ENCODE measurements at places on chromosomes 13 and 19. TPM values are rescaled to one million over a fixed set of nuclear protein-coding genes. Genes with fewer than 3 reads are reported as not detected.
A peak's percentile ranks its signal among the peaks of the same experiment; 100 is the strongest.

The SYT5 gene
- 3.2 TPM for total RNA-seq

DNA sequence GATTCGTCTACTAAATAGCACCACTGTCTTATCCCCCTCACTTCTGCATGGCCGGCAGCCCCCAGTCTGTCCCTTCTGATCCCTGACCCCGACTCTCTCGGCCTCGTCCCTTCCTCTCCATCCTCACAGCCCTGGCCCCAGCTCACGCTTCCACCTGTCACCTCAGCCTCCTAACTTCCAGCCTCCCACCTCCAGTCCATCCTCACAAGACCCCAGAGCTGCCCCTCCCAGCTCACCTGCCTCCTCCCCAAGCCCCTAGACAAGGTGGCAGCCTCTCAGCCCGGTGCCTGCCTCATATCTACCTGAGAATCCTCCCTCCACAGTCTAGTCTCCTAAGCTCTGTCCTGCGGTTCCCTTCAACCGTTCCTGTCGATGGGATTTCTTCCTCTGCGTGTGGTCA is 10.0 kb downstream of the KCNC3 start:
- no peak overlapping the region for H3K4me3 ChIP-seq
- no peaks in the 10 kb centered on the region for H3K36me3 ChIP-seq
- no peaks in the 10 kb centered on the region for H3K4me1 ChIP-seq
- DNase-seq: no peak

The IFNL4 gene
- total RNA-seq: not detected

The FBN3 gene
- total RNA-seq: not detected

The C19orf25 gene
- 27.3 TPM for total RNA-seq

GRCh38 chr13:46982856-46983582 is 86.2 kb upstream of the HTR2A start:
- no peaks in the 10 kb centered on the region for H3K4me1 ChIP-seq
- H3K36me3 ChIP-seq: no peaks in the 10 kb centered on the region
- H3K27me3 ChIP-seq: no peaks in the 10 kb centered on the region
- DNase-seq: no peak
- no peak overlapping the region for H3K27ac ChIP-seq

The JUND gene
- total RNA-seq: 418 TPM

- no peaks in the 10 kb centered on the region for H3K36me3 ChIP-seq
- H3K27me3 ChIP-seq: no peaks in the 10 kb centered on the region
- no peak overlapping the region for H3K27ac ChIP-seq
- no peak overlapping the region for H3K4me3 ChIP-seq
- DNase-seq: no peak
These were observed 115.4 kb downstream of the ITGBL1 start for GRCh38 chr13:101567841-101568240.

GRCh38 chr13:29498426-29499040 is 97.0 kb downstream of the SLC7A1 start:
- no peak for DNase-seq
- no peak overlapping the region for H3K27ac ChIP-seq
- no peaks in the 10 kb centered on the region for H3K36me3 ChIP-seq
- H3K4me3 ChIP-seq: no peak overlapping the region

DNA sequence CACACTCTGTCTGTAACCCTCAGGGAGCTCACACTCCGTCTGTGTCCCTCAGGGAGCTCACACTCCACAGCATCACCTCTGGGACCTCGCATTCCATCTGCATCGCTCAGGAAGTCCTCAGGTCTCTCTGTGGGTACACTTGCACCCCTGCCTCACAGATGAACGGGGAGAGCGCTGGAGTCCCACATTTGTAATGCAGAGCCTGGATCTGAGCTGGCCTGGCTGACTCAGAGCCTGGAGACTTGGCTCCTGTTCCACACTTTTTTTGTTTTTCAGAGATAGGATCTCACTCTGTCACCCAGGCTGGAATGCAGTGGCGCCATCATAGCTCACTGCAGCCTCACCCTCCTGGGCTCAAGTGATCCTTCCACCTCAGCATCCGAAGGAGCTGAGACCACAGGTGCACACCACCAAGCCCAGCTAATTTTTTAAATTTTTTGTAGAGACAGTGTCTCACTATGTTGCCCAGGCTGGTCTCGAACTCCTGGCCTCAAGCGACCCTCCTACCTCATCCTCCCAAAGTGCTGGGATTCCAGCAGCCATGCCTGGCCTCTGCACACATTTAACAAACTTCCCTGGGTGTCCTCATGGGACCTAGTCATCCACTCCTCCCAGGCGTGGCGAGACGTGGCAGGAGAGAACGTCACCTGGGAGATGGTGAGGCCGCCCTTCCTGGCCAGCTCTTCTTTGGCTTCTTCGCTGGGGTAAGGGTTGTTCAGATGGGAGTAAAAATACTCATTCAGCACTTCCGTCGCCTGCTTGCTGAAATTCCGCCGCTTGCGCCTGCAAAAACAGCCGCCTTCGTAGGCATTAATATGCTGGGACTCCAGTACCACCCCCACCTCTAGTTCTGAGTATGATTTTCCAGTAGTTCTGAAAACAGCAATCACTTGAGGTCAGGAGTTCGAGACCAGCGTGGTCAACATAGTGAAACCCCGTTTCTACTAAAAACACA is 31.0 kb downstream of the CILP2 start:
- no peaks in the 10 kb centered on the region for H3K36me3 ChIP-seq
- no peak overlapping the region for H3K4me3 ChIP-seq
- no peaks in the 10 kb centered on the region for H3K27me3 ChIP-seq
- no peak for DNase-seq

DNA sequence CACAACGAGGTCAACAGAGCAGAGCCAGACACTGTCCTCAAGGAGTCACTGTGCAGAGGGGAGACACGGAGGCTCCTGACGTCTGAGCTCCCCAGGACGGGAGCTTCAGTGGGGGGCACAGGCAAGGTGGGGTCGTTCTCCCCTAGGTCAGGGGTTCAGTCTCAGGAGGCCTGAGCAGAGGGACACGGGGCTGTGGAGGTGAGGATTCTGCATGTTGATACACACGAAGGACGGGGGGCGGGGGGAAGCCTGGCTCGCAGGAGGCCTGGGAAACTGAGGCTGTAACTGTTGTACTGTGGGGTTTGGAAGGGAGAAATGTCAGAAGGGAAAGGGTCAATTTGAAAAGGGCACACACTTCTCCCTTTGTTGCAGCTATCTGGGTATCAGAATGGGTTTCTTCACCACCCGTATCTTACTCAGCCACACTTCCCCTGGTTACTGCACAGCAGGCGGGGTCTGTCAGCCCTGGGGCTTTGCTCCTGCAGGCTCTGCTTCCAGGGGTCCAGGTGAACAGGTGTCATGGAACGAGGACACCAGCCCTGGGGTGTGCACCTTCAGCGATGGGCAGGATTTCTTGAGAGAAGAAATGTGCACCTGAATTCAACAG is 748 bp upstream of the SIGLEC8 start:
- no peak overlapping the region for H3K27ac ChIP-seq
- no peaks in the 10 kb centered on the region for H3K36me3 ChIP-seq
- no peak overlapping the region for H3K4me3 ChIP-seq

DNA sequence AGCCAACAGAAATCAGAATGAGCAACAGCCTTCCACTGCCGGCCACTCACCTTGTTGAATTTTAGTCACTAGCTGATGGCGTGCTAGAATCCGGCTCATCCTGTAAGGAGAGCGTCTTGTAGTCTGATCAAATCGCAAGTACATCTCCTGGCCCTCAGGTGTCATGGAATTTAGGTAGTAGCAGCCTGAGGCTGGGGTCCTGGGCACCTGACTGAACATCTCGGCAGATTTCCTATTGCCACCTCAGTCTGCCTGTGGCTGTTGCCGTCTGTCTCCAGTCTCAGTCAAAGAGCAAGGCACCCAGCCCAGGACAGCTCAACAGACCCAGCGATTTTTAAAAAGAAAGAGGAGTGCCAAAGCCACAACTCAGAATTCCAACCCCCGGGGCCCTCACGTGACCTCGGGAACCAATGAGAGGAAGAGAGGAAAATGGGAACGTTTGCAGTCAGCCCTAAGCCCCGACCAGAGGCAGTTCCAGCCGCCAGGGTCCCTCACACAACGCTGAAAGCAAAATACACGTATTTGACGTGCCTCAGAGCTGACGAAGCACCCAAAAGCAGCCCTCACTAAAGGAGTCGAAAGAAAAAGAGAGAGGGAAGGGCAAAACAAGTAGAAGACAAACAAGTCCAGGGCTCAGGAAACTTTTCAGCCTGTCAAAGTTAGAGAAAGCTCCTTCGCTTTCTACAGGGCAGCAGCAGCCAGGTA is at the start of gene STARD13:
Gene STARD13, minus strand, starts transcription at position 336 of the 705 bp plus-strand sequence. Its CDS starts 117 bp downstream, at position 219.
- peak within 1 kb of the TSS; percentile 44 for H3K4me3 ChIP-seq
- peaks cover 4% of the 10 kb centered on the region for H3K4me1 ChIP-seq
- peak within 1 kb of the TSS; percentile 87 for H3K27ac ChIP-seq
- no peaks in the 10 kb centered on the region for H3K36me3 ChIP-seq
- H3K27me3 ChIP-seq: no peaks in the 10 kb centered on the region
- DNase-seq: peak; percentile 97

The ZFP28 gene
- total RNA-seq: 2.1 TPM

GRCh38 chr13:92459306-92459705 is 767.3 kb upstream of the GPC6 start:
- DNase-seq: no peak
- no peaks in the 10 kb centered on the region for H3K36me3 ChIP-seq
- no peaks in the 10 kb centered on the region for H3K4me1 ChIP-seq
- H3K4me3 ChIP-seq: no peak overlapping the region
- no peak overlapping the region for H3K27ac ChIP-seq

GRCh38 chr13:95246292-95247082 is 54.8 kb downstream of the ABCC4 start:
- H3K4me3 ChIP-seq: no peak overlapping the region
- DNase-seq: no peak
- no peak overlapping the region for H3K27ac ChIP-seq
- H3K4me1 ChIP-seq: peaks cover 5% of the 10 kb centered on the region

DNA sequence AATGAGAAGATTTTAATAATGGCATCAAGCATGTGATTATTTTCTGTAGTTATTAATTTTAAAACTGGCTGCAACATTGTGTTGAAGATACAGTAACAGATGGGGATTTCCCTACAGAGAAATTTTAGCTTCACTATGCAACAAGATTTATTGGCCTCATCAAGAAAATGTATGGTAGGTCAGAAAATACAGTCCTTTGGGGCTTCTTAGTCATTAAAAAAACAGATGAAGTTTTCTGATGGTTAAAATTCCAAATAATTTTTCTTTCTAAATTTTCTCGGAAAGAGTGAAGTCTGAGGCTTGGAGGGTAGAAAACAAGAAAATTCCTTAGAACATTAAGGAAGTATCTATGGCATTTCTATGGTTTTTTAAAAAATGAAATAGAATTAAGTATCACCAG is 1790.8 kb upstream of the PCDH20 start:
- no peak overlapping the region for H3K27ac ChIP-seq
- H3K4me1 ChIP-seq: no peaks in the 10 kb centered on the region
- DNase-seq: no peak
- H3K27me3 ChIP-seq: no peaks in the 10 kb centered on the region
- H3K4me3 ChIP-seq: no peak overlapping the region

The TBC1D4 gene
- total RNA-seq: 16.7 TPM

DNA sequence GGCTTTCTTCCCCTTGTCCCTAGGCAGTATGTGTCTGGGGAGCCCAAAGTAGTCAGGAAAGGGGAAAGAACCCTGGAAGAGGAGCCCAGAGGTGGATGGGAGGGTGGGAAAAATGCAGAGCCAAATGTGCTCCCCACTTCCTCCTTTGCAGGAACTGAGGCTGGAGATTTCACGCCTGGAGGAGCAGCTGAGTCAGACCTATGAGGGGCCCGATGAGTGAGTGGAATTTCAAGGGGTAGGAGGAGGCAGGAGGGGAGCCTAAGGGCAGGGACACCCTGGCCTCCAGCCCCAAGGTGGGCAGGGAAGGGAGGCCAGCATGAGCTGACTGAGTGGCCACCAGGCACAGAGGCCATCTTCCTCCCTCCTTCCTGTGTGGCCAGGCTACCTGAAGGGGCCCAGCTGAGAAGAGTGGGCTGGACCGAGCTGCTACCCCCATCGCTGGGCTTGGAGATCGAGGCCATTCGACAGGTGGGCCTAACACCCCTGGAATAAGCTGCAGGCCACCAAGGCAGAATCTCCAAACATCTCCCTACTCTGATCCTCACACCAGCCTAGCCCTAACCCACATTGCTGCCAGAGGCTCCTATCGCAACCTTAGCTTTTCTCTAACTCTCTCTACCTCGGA is 14.3 kb downstream of the PTH2 start:
- no peaks in the 10 kb centered on the region for H3K36me3 ChIP-seq
- H3K4me1 ChIP-seq: no peaks in the 10 kb centered on the region
- H3K4me3 ChIP-seq: no peak overlapping the region
- H3K27me3 ChIP-seq: no peaks in the 10 kb centered on the region
- H3K27ac ChIP-seq: no peak overlapping the region

DNA sequence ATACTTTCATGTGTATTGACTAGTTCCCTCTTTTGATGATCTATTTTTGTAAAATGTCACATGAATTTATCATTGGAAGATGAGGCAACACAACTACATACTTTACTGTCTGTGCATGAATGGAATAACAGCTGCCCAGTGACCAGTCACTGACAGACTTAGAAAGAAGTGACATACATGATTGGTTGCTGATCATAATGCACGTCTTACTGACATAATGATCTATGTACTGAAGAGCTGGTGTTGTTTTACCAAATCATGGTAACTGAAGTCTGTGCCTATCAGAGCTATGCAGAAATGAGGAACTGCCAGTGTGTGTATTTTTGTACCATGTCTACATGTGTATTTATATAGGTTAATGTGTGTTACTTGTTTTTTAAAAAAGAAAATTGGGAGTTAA is 26.5 kb downstream of the GPR18 start:
- no peak for DNase-seq
- no peak overlapping the region for H3K27ac ChIP-seq
- no peak overlapping the region for H3K4me3 ChIP-seq
- no peaks in the 10 kb centered on the region for H3K36me3 ChIP-seq
- H3K4me1 ChIP-seq: no peaks in the 10 kb centered on the region
- H3K27me3 ChIP-seq: no peaks in the 10 kb centered on the region

- no peak overlapping the region for H3K27ac ChIP-seq
- H3K4me3 ChIP-seq: no peak overlapping the region
- no peaks in the 10 kb centered on the region for H3K27me3 ChIP-seq
- no peaks in the 10 kb centered on the region for H3K36me3 ChIP-seq
- H3K4me1 ChIP-seq: no peaks in the 10 kb centered on the region
- DNase-seq: no peak
These were observed 1051.5 kb downstream of the DIAPH3 start for GRCh38 chr13:59112221-59112718.

The PLIN5 gene
- total RNA-seq: 2.0 TPM

The EVI5L gene
- total RNA-seq: 10.6 TPM

The ZNF829 gene
- 1.1 TPM for total RNA-seq

The CEACAM20 gene
- 0.85 TPM for total RNA-seq

The ZNF681 gene
- total RNA-seq: 2.9 TPM

Measured in colonic mucosa (tissue), 4 donors.